ENCODE measurements at places on chromosomes 12 and 14.

- DNase-seq: peak; percentile 69
Observed at GRCh38 chr12:8033153-8034044, 883 bp downstream of the FOXJ2 start.

DNA sequence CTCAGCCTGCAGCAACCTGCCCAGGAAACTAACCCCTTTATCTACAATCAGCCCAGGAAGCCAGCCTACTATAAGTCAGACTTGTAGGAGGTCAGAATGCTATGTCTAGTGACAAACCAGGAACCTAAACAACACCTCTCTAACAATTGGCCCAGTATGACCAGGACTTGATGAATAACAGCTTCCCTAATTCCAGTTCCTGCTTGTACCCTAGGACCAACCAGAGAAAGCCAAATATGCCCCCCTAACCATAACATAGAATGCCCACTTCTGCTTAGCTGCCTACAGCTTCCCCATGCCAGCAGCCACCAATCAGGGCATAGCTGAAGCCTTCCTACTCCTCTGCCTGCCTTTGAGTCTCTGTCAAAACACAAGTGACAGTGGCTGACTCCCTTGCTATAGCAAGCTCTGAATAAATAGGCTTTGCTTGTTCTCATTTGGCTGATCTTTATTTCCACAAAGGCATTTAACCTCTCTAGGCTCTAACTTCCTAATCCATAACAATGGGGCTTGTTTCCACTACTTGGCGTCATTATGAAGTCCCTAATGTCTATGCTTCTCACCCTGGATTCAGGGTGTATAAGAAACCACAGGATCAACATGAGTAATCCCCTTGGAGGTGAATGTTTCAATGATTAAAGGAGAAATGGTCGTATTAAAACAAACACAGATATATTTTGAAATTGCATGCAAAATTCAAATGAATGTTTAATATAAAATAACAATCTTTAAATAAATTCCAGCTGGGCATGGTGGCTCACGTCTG lies 220.2 kb downstream of the ANO6 start:
- no peak for DNase-seq

GRCh38 chr14:53515276-53515675 lies 362.2 kb upstream of the DDHD1 start:
- DNase-seq: no peak

DNA sequence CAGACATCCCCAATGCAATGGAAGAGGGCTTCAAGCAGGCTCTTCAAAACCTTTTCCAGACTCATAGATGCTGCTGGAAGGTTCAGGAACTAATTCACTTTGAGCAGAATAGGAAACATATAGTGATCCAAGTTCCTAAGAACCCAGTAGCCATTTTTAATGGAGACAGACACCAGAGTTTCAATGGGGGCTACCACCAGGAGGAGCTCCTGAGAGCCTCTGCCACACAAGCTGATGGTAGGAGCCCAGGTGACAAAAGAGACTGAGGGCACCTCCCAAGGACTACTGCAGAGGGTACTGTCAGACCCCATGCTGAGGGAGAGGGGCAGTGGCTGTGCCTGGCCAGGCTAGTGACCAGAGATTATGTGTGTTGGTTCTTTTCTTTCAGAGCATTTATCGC lies 45.9 kb downstream of the IFNG start:
- peak; percentile 74 for DNase-seq

- DNase-seq: no peak
Observed at GRCh38 chr14:80350707-80351106, 139.4 kb upstream of the DIO2 start.

DNA sequence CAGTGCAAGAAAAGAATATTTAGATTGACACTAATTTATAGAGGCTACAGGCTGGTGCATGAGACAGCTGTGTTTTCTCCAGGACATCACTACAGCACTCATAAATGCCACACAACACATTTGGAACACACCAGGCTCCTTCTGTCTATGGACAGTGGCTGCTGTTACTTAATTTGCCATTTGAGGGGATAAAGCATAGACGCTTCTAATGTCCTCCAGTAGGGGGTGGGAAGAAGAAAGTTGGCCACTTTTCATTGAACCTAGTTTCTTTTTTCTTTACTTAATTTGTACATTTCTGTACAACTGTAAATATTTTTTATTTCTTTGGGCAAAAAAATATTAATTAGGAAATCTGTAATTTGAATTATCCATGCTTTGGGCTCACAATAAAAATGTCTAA lies 12.4 kb upstream of the RTN1 start:
- DNase-seq: no peak

GRCh38 chr12:3379079-3379478 lies 111.9 kb upstream of the PRMT8 start:
- no peak for DNase-seq

- no peak for DNase-seq
Observed at GRCh38 chr14:100041271-100041670, 24.0 kb upstream of the EVL start.

GRCh38 chr14:24052656-24053547 lies 1.1 kb downstream of the CARMIL3 start:
- DNase-seq: peak; percentile 75

DNA sequence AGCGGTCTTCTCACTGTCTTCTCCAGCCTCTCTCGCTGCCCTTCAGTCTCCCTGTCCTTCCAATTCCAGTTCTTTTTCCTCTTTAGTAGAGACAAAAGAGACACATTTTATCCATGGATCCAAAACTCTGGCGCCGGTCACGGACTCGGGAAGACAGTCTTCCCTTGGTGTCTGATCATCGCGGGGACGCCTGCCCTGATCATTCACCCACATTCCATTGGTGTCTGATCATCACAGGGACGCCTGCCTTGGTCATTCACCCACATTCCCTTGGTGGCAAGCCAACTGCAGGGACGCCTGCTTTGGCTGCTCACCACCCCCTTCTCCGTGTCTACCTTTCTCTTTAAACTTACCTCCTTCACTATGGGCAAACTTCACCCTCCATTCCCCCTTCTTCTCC lies 619.5 kb downstream of the RERGL start:
- DNase-seq: no peak

DNA sequence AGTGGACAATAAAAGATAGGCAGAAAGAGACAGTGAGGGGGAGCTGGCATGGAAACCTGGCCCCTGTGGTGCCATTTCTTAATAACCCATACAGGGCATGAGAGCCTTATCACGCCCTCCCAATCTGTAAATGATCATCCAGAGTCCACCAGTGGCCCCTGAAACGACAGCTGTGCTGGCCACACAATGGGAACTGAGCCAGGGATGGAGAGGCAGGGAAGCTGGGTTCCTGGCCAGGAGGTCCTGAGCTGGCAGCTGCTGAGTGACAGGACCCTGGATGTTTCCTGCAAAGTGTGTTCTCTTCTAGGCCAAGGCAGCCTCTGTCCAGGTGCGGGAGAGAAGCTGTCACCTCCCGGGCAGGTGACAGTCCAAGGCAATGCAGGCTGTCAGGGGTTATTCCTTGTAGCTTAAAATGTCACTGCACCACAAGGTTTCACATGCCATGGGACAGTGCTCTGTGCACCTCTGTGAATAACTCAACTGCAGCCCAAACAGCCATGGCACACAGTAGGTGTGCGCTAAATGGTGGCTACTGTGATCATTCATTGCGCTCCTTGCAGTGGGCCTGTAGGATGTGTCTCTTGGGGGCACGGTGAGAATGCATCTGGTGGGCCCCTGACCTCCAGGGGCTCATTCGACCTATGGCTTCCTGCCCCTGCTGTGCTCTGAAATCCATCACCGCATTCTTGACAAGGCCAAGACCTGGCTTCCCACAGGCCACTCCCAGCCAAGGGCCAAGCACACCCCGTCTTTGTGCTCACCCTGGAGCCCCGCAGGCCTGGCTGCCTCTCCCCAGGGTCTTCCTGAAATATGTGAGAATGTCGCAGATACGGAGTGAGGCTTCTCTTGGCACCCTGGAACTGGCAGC lies 46.3 kb upstream of the BCL11B start:
- DNase-seq: no peak

- DNase-seq: no peak
Observed at GRCh38 chr14:54023027-54023426, 66.4 kb upstream of the BMP4 start.

GRCh38 chr14:104306450-104307040 lies 168.2 kb downstream of the KIF26A start:
- no peak for DNase-seq

DNA sequence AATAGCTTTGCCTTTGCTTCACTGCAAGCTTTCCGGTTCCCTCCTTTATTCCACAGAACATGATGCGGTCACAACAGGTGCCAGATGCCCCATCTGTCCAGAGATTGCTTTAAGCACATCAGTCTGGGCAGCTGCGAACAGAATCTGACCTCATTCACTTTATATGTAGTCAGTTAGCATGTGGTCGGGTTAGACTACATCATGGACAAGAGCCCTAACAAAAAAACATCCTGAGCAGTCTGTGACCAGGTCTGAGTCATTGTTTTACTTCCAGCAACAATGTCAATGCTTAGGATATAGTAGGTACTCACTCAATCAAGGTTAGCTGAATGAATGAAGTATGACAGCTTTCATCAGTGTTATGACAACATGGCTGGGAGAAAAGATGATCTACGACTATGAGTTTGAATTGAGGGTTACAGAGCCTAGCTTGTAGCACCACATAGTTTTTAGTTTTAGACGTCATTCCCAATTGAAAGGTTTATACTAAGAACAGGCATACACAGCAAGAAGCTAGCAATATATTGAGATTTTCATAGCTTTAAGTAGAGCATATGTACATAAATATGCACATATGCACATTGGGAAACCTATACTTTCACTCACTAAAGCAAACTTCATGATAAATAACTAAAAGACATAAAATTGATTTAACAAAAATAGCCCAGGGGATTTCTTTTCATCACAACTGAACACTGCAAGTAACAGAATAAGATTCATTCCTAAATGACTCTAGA lies 64.2 kb upstream of the TMCC3 start:
- DNase-seq: no peak
